Pons (tissue), 1 donor: ENCODE measurements at places on chromosomes 2 and 18.
A peak's percentile ranks its signal among the peaks of the same experiment; 100 is the strongest.

DNA sequence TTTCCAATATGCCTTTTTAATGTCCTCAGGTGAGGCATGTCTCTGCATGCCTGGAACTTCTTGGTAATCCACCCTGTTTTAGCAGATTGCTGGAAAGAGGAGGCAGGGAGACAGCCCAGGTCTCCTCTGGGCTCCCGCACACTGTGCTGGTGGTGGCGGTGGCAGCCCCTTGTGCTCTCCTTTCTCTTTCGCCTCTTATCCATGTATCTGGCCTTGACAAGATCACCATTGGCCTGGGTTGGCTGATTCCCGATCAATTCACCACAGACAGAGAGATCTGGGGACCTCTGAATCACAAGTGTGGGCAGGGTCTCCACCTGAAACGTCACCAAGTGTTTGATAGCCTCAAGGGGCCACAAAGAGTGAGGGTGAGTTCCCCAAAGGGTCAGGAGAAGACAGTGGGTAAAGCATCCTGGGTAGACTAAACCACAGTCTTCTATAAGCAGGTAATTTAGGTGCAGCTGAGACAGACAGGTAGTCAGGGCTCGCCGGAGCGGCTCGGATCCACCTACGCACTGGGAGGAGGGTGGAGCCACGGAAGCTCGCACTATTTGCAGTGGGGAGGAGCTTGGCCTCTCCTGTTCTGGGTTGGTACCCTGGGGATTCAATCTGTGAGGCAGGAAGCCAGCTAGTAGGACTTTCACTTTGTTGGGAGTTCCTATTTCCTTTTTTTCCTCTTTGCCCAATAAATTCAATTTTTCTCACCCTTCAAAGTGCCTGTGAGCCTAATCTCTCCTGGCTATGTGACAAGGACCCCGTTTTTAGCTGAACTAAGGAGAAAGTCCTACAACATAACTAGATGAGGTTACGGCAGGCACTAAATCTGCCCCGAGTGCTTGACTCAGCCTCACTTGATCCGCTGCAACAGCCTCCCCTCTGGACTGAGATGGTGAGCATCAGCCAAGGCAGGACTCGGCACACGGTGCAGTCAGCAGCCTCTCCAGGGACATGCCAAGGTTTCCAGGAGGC lies 57.6 kb downstream of the SLC4A3 start:
- no peak for DNase-seq

- DNase-seq = no peak
Observed at GRCh38 chr2:105239924-105240323, 1.6 kb upstream of the GPR45 start.

DNA sequence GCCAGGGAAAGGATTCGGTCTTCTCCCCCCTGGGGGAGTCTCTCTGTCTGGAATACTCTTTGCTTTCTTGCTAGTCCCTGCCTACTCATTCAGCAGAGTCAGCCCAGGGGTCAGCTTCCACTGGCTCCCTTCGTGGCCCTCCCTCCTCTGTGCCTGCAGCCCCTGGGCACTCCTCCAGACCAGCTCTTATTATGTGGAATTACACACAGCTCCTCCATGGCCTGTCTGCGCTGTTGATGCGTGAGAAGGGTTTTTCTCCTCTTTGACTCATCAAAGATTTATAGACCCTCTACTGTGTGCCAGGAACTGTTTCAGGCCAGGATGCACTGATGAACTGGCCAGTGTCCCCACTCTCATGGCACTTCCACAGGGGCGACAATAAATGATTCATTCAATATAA lies 44.4 kb downstream of the ST8SIA5 start:
- no peak for DNase-seq

DNA sequence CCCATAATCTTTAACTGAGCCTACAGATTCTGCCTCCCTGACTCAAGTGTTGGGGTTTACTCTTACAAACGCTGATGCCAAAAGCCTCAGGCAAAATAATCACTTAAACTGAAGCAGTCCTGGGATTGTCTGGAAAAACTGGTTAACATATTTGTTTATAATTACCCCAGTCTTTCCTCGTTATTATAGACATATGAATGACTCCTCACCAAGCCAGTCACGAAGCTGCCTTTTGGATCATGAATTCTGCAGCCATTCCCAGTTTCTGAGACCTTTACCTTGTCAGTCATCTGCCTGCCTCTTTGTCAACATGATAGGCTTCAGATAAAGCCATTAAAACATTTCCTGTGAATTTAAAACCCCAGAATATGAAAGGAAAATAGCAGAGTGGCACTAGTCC lies 46.4 kb downstream of the MREG start:
- no peak for DNase-seq

DNA sequence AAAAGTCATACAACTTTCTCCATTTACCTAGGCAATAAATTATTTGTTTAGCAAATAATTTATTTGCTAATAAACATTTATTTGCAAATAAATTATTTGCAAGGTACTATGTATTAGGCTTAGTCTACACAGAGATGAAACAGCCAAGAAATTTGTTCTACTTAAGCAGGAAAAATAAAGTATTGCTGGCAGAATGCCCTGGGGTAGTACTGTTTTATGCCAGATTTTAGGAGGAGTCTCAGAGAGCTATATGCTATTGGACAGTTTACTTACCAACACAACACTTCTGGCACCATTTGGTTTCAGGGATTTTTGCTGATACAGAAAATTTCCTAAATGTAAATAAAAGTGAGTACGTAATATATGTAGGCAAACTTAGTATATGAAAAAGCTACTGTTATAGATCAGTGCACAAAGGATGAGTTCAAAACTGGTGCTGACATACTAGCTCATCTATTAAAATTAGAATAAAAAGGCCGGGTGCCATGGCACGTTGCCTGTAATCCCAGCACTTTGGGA lies 23.2 kb upstream of the CDKL4 start:
- no peak for DNase-seq

GRCh38 chr2:212505586-212505985 lies 33.0 kb downstream of the ERBB4 start:
- no peak for DNase-seq

DNA sequence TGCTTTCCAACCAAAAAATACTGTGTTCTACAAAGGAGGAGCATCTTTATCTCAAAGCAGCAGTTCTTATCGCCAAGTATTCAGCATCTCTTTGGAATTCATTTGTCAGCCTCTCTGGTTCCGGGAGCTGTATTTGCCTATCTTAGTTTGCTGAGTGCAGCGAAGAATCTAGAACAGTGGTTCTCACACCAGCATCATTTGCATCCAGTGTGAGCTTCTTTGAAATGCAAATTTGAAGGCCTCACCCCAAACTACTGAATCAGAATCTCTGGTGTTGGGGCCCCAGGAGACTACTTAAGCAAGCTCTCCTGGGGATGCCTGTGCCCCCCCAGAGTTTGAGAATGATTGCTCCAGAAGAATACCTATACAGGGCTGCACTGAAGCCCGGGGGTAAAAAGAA lies 1.5 kb upstream of the PTPN2 start:
- DNase-seq = peak; percentile 28

DNA sequence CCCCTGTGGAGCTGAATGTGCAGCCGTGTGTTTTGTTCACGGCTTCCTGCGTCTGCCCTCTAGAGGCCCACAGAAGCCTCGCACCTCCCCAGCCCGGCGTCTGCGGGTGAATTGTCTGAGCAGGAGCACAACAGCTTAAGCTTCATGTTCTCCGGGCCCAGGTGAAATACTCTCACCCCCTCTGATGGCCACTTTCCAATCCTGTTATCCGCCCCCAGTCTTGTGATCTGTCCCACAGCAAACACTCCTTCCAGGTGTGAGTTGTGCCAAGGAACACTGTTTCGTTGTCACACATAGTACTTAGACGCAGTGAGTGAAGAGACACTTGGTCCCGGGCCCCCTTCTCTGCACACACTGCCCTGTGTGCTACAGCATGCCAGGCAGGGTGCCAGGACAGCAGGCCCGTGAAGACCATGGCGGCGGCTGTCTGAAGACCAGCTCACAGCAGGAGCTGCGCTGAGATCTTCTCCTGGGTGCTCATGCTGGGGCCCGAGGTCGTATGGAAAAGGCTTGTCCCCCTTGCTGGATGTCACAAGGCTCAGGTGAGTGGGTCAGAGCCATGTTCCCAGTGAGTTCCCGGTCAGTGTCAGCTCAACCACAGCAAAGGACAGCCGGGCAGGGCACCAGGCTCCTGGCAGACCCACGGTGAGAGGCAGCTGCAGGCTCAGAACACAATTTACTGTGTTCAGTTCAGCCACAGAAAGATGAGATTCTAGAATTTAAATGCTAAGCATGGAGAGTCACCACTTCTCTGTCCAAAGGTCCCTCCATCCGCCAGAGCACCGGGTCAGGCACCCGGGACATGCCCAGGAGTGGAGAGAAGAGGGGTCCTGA lies 6.8 kb upstream of the PXDN start:
- peak; percentile 64 for DNase-seq

GRCh38 chr2:216220976-216221375 lies 111.8 kb downstream of the XRCC5 start:
- DNase-seq = no peak

DNA sequence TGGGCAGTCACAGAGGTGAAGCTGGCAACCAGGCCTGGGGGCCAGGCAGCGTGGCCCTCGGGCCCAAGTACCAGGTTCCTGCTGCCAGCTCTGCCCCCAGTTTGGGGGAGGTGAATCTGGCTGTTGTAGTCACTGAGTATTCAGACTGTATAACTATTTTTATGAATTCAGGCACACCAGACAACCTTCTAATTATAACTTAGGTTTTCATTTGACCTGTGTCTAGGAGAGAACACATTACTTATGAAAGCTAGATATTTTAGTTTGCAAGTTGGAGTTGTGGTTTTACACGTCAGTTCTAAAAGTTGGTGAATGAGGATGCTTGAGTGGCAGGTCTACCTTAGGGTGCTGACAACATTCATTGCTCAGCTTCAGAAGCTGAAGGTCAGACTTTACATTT lies 71.7 kb downstream of the LIMS1 start:
- DNase-seq = no peak

DNA sequence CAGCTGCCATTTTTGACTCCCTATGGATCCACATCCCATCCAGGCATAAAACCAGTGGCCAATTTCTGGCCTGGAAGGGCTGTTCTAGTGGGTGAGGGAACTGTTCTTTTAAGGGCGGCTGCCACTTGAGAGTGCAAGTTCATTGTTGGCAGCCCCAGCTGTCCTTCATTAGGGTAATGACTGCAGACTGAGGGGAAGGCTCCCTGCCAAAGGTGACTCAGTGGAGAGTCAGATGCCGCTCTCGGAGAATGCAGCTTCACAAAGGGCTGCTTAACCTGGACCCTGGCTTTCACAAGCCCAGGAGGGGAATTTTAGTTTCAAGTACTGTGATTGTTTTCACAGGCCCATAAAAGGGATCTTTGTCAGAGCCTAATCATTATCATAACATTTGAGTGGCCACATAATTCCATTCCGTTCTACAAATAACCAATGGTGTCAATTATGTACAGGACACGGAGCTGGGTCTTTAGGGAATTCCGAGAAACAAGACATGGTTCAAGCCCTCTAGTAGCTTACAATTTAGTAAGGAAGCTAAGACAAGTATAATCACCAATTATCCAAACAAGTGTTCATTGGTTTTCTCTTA lies 235.7 kb downstream of the CDCA7 start:
- DNase-seq = peak; percentile 14

GRCh38 chr2:21234001-21234400 lies 110.2 kb downstream of the TDRD15 start:
- DNase-seq = no peak

- no peak for DNase-seq
Observed at GRCh38 chr2:184169366-184169765, 429.0 kb upstream of the ZNF804A start.

GRCh38 chr2:218958276-218958675 lies 1.2 kb upstream of the CDK5R2 start:
- DNase-seq = no peak

DNA sequence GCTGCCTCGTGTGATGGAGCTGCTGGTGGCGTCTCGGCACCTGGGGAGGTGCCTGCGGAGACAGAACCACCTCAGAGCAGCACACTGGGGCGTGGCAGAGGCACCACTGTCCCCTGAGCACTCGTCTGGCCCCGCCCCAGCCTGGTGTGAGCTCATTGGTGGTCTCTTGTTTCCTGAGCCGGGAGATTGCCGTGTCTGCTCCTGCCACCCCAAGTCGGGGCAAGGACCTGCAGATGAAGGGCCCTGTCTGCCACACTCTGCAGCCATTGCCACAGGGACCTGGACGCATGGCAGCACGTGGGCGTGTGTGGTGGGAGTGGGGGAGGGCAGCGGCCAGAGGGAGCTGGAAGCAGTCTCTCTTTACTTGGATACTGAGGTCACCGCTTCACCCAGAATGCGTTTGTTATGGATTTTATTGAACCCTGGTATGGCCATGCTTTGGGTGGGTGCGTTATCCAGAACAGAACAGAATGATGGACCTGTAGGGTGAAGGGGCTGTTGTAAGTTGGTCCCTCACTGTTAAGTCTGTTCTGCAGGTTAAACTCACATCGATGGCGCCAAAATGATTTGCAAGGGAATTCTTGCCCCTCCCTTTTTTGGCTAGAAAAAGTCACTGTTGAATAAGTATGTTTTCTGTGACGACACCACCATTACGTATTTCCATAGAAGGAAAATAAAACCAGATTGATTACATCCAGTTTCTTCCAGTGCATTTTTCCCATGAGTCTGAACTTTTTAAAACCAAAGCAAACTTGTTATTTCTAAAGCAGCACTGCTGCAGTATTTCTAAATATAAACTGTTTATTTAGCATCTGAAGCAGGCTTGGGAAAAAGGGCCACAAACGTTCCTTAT lies 92.0 kb downstream of the USP40 start:
- no peak for DNase-seq

DNA sequence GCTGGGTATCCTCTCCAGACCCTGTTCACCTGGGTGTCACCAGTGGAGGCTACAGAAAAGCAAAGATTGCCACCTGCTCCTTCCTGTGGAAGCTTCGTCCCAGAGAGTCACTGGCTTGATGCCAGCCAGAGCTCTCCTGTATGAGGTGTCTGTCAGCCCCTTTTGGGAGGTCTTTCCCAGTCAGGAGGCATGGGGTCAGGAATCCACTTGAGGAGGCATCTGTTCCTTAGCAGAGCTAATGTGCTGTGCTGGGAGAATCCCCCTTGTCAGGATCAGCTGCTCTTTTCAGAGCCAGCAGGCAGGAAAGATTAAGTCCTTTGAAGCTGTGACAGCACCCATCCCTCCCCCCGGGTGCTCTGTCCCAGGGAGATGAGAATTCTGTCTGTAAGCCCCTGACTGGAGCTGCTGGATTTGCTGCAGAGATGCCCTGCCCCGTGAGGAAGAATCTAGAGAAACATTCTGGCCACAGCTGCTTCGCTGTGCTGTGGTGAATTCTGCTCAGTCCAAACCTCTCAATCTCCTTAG lies 121.8 kb downstream of the GPR39 start:
- DNase-seq = no peak

DNA sequence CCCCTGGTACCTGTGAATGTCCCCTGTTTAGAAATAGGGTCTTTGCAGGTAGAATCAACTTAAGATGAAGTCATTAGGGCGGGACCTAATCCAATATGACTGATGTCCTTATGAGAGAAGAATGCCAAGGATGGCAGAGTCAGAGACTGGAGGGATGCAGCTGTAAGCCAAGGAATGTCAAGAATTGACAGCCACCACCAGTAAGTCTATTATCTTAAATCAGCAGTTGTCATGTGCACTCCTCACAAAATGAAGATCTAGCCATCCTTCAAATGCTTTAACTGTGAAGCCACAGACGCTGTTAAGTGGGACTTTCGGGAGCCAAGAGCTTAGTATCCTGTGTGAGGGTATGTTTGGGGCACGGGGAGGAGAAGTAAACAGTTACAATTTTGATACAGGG lies 83.2 kb downstream of the ITGA4 start:
- DNase-seq = no peak

- DNase-seq = no peak
Observed at GRCh38 chr18:54608028-54608642, 17.1 kb downstream of the DYNAP start.
